A549 (cell line): ENCODE measurements at places on chromosomes 12 and 14. TPM values are rescaled to one million over a fixed set of nuclear protein-coding genes. Genes with fewer than 3 reads are reported as not detected.

- no peak for DNase-seq
Observed at GRCh38 chr12:68173792-68174191, 14.3 kb upstream of the IFNG start.

GRCh38 chr14:96129128-96129736 is 75.4 kb upstream of the BDKRB2 start:
- DNase-seq: no peak

DNA sequence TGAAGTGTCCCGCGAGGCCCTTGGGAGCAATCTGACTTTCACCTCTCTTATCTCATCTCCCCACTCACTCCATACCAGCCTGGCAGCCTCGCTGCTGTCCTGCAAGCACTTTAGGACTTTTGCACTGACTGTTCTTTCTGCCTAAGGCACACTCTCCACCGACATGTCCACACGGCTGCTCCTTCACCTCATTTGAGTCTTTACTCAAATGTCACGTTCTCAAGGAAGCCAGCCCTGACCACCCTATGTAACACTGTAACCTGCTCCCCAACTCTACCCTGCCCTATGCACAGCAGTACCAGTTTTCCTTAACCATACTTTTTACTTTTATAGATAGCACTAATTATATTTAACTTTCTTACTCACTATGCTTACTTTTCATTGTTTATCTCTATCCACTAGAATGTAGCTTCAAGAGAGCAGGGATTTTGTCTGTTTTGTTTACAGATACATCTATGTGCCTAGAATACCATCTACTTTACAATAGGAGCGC is 32.0 kb downstream of the PRKD1 start:
- DNase-seq: no peak

DNA sequence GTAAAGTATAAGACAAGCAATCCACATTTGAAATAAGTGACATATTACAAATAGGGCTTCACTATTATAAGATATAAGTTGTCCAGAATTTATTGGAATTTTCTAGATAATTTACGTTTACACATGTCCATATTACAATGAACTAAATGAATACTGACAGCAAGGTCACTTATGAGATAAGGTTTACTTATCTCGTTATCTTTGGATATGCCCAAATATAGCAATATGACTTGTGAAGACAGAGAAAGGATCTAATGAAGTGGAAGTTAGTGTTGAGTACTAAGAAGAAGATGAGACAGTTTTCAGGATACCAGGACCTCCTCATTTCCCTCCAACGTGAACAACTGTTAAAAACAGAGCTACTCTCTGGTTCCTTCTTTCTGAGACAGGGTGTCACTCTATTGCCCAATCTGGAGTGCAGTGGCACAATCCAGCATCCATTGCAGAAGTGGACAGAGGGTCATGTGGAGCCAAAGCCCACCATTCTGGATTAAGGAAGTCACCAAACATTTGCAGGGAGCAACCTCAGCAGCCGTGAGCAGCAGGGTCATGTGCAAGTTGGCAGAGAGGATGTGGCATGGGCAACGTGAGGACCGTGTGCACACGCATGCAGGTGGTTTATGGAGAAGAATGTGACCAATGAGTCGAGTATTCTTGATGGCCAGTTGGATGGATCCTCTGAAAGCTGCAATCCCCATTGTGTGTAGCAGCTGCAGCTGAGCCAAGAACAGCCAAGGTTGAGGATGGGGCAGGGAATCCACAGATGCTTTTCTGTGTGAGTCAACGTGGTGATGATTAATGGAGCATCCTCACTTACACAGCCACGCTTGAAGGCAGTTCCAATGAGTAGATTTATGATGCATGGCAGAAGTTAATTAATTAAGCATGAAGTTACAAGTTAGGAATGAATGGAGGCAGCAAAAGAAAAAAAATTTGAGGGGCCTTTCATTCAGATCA is 111.0 kb downstream of the BICD1 start:
- peak; percentile 25 for DNase-seq

- DNase-seq: no peak
Observed at GRCh38 chr14:68846466-68846865, 53.6 kb upstream of the ZFP36L1 start.

GRCh38 chr14:104326848-104327247 is 188.5 kb downstream of the KIF26A start:
- DNase-seq: no peak

DNA sequence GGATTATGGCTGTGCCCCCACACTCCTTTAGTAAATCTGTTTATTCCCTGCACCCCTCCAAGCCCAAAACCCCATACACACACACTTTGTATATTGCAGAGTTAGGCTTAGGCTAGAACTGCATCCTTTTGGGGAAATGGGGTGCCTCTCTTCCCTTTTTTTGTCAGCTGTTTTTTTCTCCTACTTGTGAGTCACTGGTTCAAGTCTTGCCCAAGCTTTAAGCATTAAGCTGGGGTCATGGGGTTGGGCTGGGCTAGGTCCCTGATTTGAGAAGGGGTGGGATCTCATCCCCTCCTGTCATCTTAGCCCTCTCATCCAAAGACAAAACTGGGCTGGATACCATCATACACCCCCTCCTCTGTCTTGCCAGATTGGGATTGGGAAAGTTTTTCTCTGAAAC is 1.6 kb downstream of the LRP1 start:
- DNase-seq: no peak

DNA sequence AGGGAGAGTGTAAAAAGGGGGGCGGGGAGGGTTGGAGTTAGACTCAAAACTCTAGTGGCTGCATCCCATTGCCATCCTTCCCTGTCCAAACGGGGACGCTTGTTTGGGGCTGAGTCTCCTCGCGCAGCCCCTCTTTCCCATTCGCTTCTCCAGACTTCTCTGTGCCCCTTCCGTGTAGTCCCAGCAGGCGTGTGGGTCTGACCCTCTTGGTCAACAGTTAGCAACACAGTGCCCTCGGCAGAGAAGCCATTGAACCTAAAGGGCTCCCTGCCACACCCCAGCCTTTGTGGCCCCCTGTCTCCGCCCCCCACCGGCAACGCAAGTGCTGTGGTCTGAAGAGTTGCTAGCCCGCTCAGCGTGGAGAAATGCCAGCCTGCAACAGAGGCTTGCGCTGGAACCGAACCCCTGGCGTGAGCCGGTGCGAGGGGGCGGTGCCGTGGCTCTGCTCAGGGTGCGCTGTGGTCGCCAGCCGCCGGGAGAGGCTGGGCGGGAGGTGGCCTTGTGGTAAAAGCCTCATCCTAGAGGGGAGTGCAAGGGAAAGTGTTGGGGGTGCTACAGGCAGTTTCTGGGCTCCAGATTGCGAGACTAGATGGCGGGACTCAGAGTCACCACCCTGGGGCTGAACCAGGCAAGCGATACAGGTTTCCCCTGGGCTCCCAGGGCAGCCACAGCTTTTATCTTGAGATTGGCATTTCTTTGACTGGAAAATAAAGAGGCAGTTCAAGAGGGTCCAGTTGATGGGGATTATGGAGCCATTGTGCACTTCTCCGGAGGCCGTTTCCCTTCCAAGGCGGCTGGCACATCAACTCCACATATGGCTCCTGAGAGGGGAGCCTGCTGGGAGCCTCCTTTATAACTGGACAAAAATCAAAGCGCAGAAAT is 2.1 kb downstream of the PLXNC1 start:
- no peak for DNase-seq

GRCh38 chr12:50988051-50988450 is 35.7 kb downstream of the HIGD1C start:
- DNase-seq: no peak

GRCh38 chr12:124837249-124837897 is 26.3 kb downstream of the SCARB1 start:
- DNase-seq: no peak

DNA sequence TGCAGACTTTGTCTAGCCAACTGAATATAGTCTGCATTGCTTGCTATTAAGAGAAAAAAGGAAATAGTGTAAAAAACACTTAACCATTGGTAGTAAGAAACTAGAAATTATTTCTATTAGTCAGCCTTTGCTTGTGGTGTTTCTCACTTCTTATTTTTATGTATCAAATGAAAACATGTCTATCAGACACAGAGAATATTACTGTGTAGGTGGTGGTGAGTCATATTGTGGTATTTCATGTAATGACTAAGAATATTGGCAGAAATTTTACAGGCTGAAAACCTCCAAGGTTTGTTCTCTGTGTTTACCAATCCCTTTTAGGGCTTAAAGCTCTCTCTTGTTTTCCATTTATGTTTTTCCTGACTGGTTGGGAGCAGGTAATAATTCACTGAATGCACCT is 87.2 kb downstream of the DAAM1 start:
- peak; percentile 53 for DNase-seq

- no peak for DNase-seq
Observed at GRCh38 chr12:4164559-4165558, 108.7 kb upstream of the CCND2 start.

GRCh38 chr12:50620978-50621360 is 116.2 kb downstream of the DIP2B start:
- DNase-seq: no peak

GRCh38 chr14:105700622-105701288 is 174.4 kb downstream of the TMEM121 start:
- no peak for DNase-seq

DNA sequence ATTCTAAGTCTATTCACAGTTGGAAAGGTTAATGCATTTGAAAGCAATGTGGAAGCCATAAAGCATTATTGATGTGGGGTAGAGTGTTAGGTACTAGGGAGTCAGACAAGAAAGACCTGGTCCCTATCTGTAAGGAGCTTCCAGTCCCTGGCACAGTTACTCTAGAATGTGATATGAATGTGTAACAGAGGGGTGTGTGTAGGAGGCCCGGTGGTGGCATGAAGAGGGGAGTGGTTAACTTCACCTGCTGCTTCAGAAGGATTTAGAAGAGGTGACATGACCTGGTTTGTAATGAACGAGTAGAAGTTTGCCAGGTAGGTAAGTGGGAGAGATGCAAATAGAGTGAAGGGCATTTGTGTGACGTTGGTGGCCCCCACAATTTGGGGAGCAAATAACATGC is 15.1 kb upstream of the GALNT6 start:
- DNase-seq: no peak

GRCh38 chr12:30622509-30622908 is 73.2 kb downstream of the IPO8 start:
- DNase-seq: peak; percentile 13

DNA sequence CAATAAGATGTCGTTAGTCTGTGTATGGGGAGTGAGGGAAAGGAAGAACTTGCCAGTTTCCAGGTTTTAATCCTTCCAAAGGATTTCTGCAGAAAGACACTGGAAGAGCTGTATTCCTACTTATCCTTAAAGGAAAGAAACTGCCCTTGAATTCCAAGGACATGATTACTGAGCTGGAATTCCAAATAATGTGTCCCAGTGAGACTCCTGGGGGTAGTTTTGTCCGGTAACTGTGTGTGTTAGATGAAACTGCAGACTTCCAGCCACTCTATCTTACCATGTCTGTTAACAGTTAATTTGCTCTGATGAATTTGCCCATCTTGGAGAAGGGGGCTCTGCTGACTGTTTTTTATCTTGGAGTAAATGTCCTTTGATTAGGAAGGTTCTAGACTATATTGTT is 33.0 kb downstream of the CKB start:
- DNase-seq: no peak

- DNase-seq: peak; percentile 43
Observed at GRCh38 chr12:123801573-123802178, 39.6 kb downstream of the DNAH10 start.

- no peak for DNase-seq
Observed at GRCh38 chr12:78420991-78421390, 443.6 kb upstream of the SYT1 start.

- peak; percentile 63 for DNase-seq
Observed at GRCh38 chr12:57008178-57008577, 1.8 kb upstream of the ZBTB39 start.

DNA sequence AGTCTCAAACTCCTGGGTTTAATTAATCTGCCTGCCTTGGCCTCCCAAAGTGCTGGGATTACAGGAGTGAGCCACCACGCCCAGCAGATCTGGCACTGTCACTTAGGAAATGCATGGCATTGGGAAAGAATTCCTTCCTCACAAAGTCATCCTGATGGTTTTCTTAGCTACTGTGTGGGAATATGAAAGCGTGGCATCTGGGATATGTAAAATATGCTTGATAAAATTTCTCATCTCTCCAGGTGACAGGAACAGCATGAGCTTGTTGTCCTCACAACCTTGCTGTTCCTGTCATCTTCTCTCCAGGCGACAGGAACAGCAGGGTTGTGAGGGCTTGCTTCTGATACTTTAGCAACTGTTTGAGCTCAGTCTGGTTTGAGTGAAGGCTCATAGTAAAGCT is 16.1 kb upstream of the AICDA start:
- no peak for DNase-seq

GRCh38 chr14:105005329-105005928 is 15.5 kb downstream of the CDCA4 start:
- no peak for DNase-seq

DNA sequence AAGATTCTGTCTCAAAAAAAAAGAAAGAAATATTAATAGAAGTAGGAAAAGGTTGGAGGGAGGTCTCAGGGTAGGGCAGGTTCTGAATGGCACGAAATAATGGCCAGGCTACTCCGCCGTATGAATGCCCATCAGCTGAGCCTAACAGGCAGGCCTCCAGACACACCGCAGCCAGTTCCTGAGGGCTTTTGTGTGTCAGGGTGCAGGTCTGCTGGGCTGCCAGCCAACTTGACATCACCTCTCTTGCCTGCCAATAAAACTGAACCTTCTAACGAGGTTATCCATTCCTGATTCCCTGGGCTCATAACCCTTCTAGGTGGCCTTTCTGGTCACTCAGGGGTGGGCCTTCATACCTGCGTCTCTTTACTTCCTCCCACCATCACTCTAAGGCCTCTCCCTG is 3.0 kb downstream of the IFI27 start:
- no peak for DNase-seq

- no peak for DNase-seq
Observed at GRCh38 chr12:43147878-43148277, 404.1 kb downstream of the ADAMTS20 start.

GRCh38 chr14:64612021-64612380 is 62.2 kb downstream of the PPP1R36 start:
- peak; percentile 47 for DNase-seq

- DNase-seq: no peak
Observed at GRCh38 chr14:67641902-67642749, 22.4 kb downstream of the ARG2 start.

- DNase-seq: peak; percentile 84
Observed at GRCh38 chr12:96501133-96501761, 11.9 kb downstream of the CFAP54 start.

GRCh38 chr12:43976027-43976426 is 140.1 kb downstream of the TMEM117 start:
- no peak for DNase-seq

GRCh38 chr12:66129934-66130266 is 650 bp downstream of the LLPH start:
- peak; percentile 17 for DNase-seq

Gene OAS2
- polyA plus RNA-seq: 0.05 TPM in 1 of 3 replicates, not detected in the others

Gene CNTN1
- 59.0 to 71.1 TPM (median 69.7 TPM) in 3 replicates for polyA plus RNA-seq

Gene SLCO1C1
- 0.03 to 0.06 TPM in 2 of 3 replicates, not detected in the other for polyA plus RNA-seq

Gene WSCD2
- not detected in 3 replicates for polyA plus RNA-seq

Gene PPP4R4
- polyA plus RNA-seq: 0.08 to 0.21 TPM (median 0.12 TPM) in 3 replicates

Gene TESPA1
- not detected in 3 replicates for polyA plus RNA-seq

Gene CDK17
- polyA plus RNA-seq: 11.2 to 12.1 TPM (median 11.4 TPM) in 3 replicates

Gene OR6C1
- polyA plus RNA-seq: not detected in 3 replicates

Gene GPR84
- 0.04 TPM in 1 of 3 replicates, not detected in the others for polyA plus RNA-seq

Gene CBLN3
- 1.1 to 1.5 TPM (median 1.4 TPM) in 3 replicates for polyA plus RNA-seq

Gene ADCY4
- polyA plus RNA-seq: not detected in 3 replicates

Gene C1QL4
- polyA plus RNA-seq: 2.2 to 2.8 TPM (median 2.8 TPM) in 3 replicates

Gene CD27
- not detected in 3 replicates for polyA plus RNA-seq

Gene ART4
- not detected in 3 replicates for polyA plus RNA-seq

Gene CFAP54
- 0.68 to 0.91 TPM (median 0.70 TPM) in 3 replicates for polyA plus RNA-seq

Gene ACRBP
- 0.28 to 0.36 TPM (median 0.34 TPM) in 3 replicates for polyA plus RNA-seq
